ENCODE measurements at places on chromosomes 6 and 20. TPM values are rescaled to one million over a fixed set of nuclear protein-coding genes. Genes with fewer than 3 reads are reported as not detected.

DNA sequence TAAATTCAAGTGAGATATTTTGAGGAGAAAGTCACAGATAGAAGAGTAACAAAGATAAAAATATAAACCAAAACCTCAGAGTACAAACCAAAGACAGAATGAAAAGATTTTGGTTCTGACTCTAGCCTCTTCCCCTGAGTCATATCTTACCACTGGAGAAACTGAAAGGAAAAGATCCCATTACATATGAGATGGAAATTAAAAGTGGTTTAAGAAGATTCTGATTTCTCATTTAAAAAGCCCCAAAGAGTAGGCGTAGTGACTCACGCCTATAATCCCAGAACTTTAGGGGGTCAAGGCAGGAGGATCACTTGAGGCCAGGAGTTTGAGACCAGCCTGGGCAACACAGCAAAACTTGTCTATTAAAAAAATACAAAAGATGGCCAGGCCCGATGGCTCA is 30.6 kb downstream of the SPINT4 start:
- no peak for DNase-seq
- no peak overlapping the region for H3K27ac ChIP-seq
- H3K36me3 ChIP-seq = no peaks in the 10 kb centered on the region
- H3K27me3 ChIP-seq = peaks cover 14% of the 10 kb centered on the region
- no peaks in the 10 kb centered on the region for H3K4me1 ChIP-seq

GRCh38 chr20:24702501-24703283 is 233.3 kb downstream of the SYNDIG1 start:
- H3K4me1 ChIP-seq = no peaks in the 10 kb centered on the region
- H3K27ac ChIP-seq = no peak overlapping the region
- H3K27me3 ChIP-seq = no peaks in the 10 kb centered on the region
- no peak for DNase-seq
- no peak overlapping the region for H3K4me3 ChIP-seq

The UNC5CL gene
- 1.2 TPM for total RNA-seq

The ADNP gene
- total RNA-seq = 104 TPM

GRCh38 chr6:108952776-108953486 is 104.7 kb downstream of the ARMC2 start:
- no peaks in the 10 kb centered on the region for H3K4me1 ChIP-seq
- H3K36me3 ChIP-seq = no peaks in the 10 kb centered on the region
- no peaks in the 10 kb centered on the region for H3K27me3 ChIP-seq
- H3K4me3 ChIP-seq = no peak overlapping the region
- no peak for DNase-seq

GRCh38 chr6:100768816-100769351 is 112.2 kb downstream of the ASCC3 start:
- H3K27me3 ChIP-seq = no peaks in the 10 kb centered on the region
- no peaks in the 10 kb centered on the region for H3K4me1 ChIP-seq
- no peak overlapping the region for H3K4me3 ChIP-seq
- peaks cover 3% of the 10 kb centered on the region for H3K36me3 ChIP-seq

The PXDC1 gene
- 5.2 TPM for total RNA-seq

- no peak overlapping the region for H3K4me3 ChIP-seq
- H3K27me3 ChIP-seq = no peaks in the 10 kb centered on the region
- DNase-seq = peak; percentile 54
- peaks cover 6% of the 10 kb centered on the region for H3K36me3 ChIP-seq
Measured at GRCh38 chr6:158481690-158482473, 78.0 kb upstream of the TMEM181 start.

DNA sequence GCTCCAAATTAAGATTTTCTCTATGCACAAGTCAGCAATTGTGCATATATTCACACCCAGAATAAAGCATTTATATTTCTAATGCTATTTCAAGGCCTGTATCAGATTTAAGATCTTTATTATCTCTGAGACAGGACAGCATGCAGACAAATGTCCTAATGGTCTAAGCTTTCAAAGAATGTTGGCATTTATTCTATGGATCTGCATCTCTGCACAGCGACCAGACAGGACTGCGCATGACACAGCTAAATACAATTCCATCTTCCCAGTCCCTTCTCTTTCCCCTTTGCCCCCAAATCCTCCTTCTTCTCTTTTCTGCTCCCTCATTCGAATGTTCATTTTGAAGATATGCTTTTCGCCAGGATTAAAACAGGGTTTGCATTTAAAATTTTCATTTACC is 478.5 kb downstream of the PKHD1 start:
- H3K4me1 ChIP-seq = no peaks in the 10 kb centered on the region
- no peak overlapping the region for H3K27ac ChIP-seq
- DNase-seq = no peak
- H3K36me3 ChIP-seq = no peaks in the 10 kb centered on the region
- no peak overlapping the region for H3K4me3 ChIP-seq

DNA sequence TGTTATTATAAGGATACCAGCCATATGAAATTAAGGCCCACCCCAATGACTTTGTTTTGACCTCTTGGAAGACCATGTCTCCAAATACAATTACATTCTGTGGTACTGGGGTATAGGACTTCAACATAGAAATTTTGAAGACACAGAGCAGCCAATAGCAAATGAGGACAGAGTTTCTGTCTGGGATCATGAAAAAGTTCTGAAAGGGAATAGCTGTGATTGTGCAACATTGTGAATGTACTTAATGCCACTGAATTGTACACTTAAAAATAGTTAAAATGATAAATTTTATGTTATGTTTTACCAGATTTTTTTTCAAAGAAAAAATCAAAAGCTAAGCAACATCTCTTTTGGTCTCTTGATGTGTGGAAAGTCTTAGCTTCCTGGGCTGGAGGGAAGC is 27.0 kb upstream of the AGPAT4 start:
- no peaks in the 10 kb centered on the region for H3K27me3 ChIP-seq
- H3K27ac ChIP-seq = no peak overlapping the region
- H3K4me1 ChIP-seq = no peaks in the 10 kb centered on the region

GRCh38 chr6:130547723-130548122 is 181.9 kb downstream of the TMEM200A start:
- H3K27ac ChIP-seq = no peak overlapping the region
- no peaks in the 10 kb centered on the region for H3K27me3 ChIP-seq
- DNase-seq = no peak
- H3K36me3 ChIP-seq = no peaks in the 10 kb centered on the region
- H3K4me1 ChIP-seq = no peaks in the 10 kb centered on the region

DNA sequence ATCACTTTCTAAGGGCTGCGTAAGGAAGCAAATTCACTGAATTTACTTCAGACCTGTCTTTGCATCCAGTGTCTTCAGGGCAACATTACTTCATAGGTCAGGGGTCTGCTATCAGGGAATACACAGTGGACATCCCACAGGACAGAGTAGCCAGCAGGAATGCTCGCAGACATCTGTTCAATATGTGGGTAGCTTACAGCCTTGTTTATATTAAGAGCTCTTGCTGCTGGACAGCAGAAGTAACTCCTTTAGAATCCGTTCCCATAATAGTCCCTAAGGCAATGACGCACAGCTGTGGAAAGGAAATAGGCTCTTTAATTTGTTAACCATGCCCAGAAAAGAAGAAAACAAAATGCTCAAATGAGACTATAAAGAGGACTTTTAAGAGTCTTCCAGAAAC is 198.7 kb downstream of the MOXD1 start:
- DNase-seq = peak; percentile 27
- H3K36me3 ChIP-seq = no peaks in the 10 kb centered on the region
- H3K4me3 ChIP-seq = no peak overlapping the region
- no peaks in the 10 kb centered on the region for H3K27me3 ChIP-seq

- H3K4me1 ChIP-seq = no peaks in the 10 kb centered on the region
- H3K27me3 ChIP-seq = no peaks in the 10 kb centered on the region
- H3K27ac ChIP-seq = no peak overlapping the region
- H3K4me3 ChIP-seq = no peak overlapping the region
- no peak for DNase-seq
Measured at GRCh38 chr20:36200451-36200850, 35.8 kb upstream of the AAR2 start.

- H3K27me3 ChIP-seq = no peaks in the 10 kb centered on the region
- no peak overlapping the region for H3K27ac ChIP-seq
- no peaks in the 10 kb centered on the region for H3K36me3 ChIP-seq
- H3K4me3 ChIP-seq = no peak overlapping the region
- H3K4me1 ChIP-seq = peaks cover 25% of the 10 kb centered on the region
Measured at GRCh38 chr6:147873816-147874215, 365.3 kb downstream of the SAMD5 start.

The JPH2 gene
- 1.0 TPM for total RNA-seq

The SAMD10 gene
- 7.2 TPM for total RNA-seq

The PIGT gene
- total RNA-seq = 97.2 TPM

- no peaks in the 10 kb centered on the region for H3K4me1 ChIP-seq
- DNase-seq = no peak
- no peaks in the 10 kb centered on the region for H3K36me3 ChIP-seq
- H3K27ac ChIP-seq = no peak overlapping the region
- H3K4me3 ChIP-seq = no peak overlapping the region
- H3K27me3 ChIP-seq = no peaks in the 10 kb centered on the region
Measured at GRCh38 chr6:12544821-12545565, 171.6 kb upstream of the PHACTR1 start.

DNA sequence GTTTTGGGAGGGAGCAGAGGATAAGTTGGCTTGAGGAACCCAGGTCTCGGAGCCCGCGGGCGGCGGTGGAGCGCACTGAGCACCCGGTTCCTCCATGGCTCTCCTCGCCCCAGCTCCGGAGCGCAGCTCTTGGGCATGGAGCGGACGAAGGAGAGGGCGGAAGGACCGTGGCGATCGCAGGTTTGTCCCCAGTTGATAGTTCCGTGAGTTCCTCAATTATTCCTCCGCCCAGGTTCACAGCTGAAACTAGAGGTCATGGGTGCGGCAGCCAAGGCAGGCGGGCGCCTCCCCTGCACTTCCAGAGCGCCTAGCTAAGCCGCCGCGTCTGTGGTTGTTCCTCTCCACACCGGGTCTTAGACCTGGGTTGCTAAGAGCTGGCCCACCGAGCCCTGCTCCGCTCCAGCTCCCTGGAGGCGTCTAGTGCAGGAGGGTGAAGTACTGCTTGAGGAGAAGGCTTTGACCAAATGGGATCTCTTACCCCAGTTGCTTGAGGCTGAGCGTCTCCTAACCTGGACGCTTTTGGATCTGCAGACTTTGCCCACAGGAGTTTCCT is at the start of gene HTR1B:
HTR1B (minus strand) TSS at position 184 of the 553 bp plus-strand sequence; CDS start at position 96, 88 bp downstream.
- peak within 1 kb of the TSS; percentile 29 for H3K4me3 ChIP-seq
- H3K27ac ChIP-seq = no peak within 1 kb of the TSS
- peaks cover 4% of the 10 kb centered on the region for H3K4me1 ChIP-seq
- peaks cover 72% of the 10 kb centered on the region for H3K27me3 ChIP-seq

The CLPSL2 gene
- not detected for total RNA-seq

DNA sequence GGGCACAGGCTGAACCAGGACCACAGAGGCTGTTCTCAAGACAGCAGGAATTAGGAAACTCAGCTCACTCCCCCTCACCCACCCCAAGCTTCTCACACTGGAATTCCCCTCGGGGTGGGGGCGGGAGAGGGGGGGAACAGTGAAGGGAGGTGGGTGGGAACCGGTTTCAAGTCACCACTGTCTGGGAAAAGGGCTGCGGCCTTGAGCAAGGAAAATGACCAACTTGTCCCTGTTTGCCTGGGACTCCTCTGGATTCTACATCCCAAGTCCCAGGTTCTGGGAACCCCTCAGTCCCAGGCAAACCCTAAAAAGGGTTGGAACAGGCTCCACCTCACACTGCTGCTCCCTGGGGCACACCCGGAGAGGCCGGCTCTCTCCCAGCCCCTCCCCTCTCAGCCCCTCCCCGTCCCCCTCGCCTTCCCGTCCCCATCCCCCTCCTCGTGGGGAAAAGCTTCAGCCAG is 230.7 kb downstream of the TFAP2C start:
- H3K27me3 ChIP-seq = peaks cover 44% of the 10 kb centered on the region
- no peaks in the 10 kb centered on the region for H3K4me1 ChIP-seq
- H3K36me3 ChIP-seq = no peaks in the 10 kb centered on the region
- DNase-seq = no peak
- H3K27ac ChIP-seq = no peak overlapping the region
- H3K4me3 ChIP-seq = no peak overlapping the region

The SIRPD gene
- not detected for total RNA-seq

The HSPA12B gene
- total RNA-seq = not detected

- H3K4me1 ChIP-seq = no peaks in the 10 kb centered on the region
- H3K36me3 ChIP-seq = no peaks in the 10 kb centered on the region
- no peaks in the 10 kb centered on the region for H3K27me3 ChIP-seq
Measured at GRCh38 chr6:19753826-19754225, 83.3 kb upstream of the ID4 start.

The BANF2 gene
- not detected for total RNA-seq

GRCh38 chr20:12171923-12172524 is 254.3 kb downstream of the BTBD3 start:
- H3K27ac ChIP-seq = no peak overlapping the region
- H3K36me3 ChIP-seq = no peaks in the 10 kb centered on the region
- no peaks in the 10 kb centered on the region for H3K4me1 ChIP-seq
- H3K27me3 ChIP-seq = no peaks in the 10 kb centered on the region
- no peak for DNase-seq

All from A673 (cell line).